ENCODE measurements at places on chromosomes 4 and X. TPM values are rescaled to one million over a fixed set of nuclear protein-coding genes. Genes with fewer than 3 reads are reported as not detected.

MAGEA8 gene
- not detected for total RNA-seq

FRMPD3 gene
- total RNA-seq, result not detected

GYPE gene
- total RNA-seq, result 0.32 TPM

GPAT3 gene
- total RNA-seq, result 1.9 TPM

CA5B gene
- 2.3 TPM for total RNA-seq

UBA1 gene
- 141 TPM for total RNA-seq

PNMA6F gene
- total RNA-seq, result not detected

GCNA gene
- total RNA-seq, result 0.97 TPM

CT55 gene
- not detected for total RNA-seq

IGSF1 gene
- not detected for total RNA-seq

P2RY8 gene
- not detected for total RNA-seq

NIPAL1 gene
- total RNA-seq, result 2.0 TPM

CABS1 gene
- total RNA-seq, result not detected

LRRC66 gene
- total RNA-seq, result 0.30 TPM

NPFFR2 gene
- total RNA-seq, result 1.5 TPM

PCSK1N gene
- total RNA-seq, result not detected

EDA gene
- total RNA-seq, result 0.97 TPM

RTL5 gene
- total RNA-seq, result under 0.01 TPM

BEX1 gene
- 0.32 TPM for total RNA-seq

SPANXN4 gene
- not detected for total RNA-seq

KDM6A gene
- 14.0 TPM for total RNA-seq

SERPINA7 gene
- not detected for total RNA-seq

FGFR3 gene
- 1.9 TPM for total RNA-seq

CT45A3 gene
- total RNA-seq, result not detected

TKTL2 gene
- total RNA-seq, result not detected

TGIF2LX gene
- total RNA-seq, result not detected

NKX3-2 gene
- not detected for total RNA-seq

TMPRSS11B gene
- total RNA-seq, result not detected

VCX3A gene
- total RNA-seq, result not detected

RENBP gene
- total RNA-seq, result 1.9 TPM

PPARGC1A gene
- not detected for total RNA-seq
